Fibroblast of skin of left biceps (primary cell): ENCODE measurements at places on chromosomes 4 and X.

DNA sequence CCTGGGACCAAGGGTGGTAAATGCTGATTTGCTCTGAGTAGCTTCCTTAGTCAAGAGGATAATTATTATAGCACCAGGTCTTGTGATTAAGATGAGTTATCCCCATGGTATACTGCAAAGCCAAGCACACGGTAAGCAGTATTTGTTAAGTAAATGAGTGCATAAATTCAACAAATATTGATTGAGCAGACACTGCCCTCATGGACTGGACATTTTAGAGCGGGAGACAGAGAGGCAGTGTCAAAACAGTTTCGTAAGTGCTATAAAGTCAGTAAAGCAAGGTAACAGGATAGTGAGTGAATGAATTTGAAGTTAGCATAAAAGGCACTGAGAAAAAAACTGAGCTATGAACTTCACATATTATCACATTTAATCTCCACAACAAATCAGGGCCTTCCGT lies 13.9 kb downstream of the PHF8 start:
- DNase-seq = no peak

DNA sequence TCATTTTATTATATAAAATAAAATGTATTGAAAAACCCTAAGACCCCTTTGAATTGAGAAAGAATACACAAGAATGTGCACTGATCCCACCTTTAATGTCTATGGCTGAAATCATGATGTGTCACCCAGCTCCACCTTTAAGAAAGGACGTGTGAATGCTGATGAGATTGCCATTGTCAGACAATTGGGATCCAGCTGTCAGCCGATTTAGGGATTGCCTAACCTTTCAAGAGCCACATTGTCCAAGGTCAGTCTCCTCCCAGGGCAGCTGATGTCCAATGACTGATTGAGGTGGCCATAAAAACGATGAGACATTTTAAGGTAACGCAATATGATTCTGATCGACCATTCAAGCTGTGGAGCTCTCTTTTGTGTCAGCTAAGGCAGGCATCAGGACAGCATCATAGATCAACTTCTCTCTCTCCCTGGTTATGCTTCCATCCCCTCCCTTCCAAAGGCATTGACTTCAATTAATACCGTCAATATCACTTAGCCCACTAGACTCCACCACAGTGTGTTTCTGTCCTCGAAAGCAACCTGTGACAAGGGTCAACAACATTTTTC lies 1676.4 kb downstream of the PCDH7 start:
- DNase-seq = no peak

DNA sequence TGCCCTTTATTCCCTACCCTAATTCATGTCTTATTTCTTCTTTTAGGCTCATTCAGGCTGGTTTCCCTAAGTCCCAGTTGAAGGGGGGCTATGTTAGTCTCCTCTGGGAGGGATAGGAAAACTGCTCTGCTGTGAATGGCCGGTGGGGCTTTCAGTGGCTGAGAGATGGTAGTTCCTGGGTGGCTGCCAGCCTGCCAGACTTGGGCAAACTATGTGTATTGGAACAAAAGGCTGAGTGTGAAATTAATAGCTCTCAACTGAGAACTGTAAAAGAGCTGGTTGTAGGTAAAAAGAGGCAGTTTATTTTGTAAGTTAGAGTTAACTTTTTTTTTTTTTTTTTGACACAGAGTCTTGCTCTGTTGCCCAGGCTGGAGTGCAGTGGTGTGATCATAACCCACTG lies 28.8 kb downstream of the ARHGAP10 start:
- DNase-seq = no peak

DNA sequence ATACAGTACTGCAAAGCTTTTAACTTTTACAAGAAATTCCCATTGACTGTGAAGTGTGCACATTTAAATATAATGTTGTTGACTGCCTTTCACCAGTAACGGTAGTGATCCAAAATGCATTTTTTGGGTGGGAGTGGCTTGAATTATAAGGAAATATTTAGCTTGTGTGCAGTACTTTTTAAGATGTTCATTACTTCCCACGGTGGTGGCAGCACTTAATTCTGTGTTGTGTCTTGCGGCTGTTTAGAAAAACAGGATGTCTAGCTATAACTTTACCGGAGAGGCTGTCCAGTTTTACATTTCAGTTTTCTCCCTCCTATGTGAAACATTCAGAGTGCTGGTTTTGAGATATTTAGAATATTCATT lies 1.7 kb downstream of the TMEM131L start:
- no peak for DNase-seq

DNA sequence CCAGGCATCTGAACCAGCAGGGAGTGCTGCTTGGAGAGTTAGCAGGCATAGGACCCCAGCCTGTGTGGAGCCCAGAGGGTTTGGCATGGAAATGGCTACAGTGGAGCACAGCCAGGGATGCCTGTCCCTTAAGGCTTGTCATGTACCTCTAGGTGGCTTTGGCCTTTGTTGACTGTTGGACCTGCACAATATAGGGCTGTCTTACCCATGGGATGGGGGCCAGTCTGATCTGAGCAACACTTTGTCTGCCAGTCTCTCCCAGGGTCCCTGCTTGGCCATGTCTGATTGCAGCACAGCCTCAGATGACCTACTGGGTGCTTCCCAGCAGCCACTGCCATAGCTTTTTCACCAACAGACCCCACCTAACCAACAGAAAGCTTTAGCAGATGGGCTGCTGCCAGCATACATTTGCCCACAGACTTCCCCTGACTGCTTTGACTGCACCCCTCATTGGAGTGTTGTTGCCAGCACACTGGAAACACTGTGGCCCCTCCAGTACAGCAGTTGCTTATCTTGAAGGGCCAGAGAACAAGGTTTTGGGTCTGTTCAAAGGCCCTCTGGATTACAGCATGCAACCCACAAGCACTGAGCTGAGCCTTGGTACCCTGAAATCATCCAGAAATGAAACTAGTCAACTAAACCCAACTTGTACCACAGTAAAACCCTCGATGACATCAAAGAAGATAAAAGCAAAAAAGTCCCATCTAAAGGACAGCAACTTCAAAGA lies 22.1 kb downstream of the ANAPC10 start:
- DNase-seq = no peak

GRCh38 chr4:81021981-81022380 lies 8.5 kb upstream of the BMP3 start:
- DNase-seq = no peak

GRCh38 chr4:26288355-26288909 lies 32.4 kb upstream of the RBPJ start:
- DNase-seq = no peak

DNA sequence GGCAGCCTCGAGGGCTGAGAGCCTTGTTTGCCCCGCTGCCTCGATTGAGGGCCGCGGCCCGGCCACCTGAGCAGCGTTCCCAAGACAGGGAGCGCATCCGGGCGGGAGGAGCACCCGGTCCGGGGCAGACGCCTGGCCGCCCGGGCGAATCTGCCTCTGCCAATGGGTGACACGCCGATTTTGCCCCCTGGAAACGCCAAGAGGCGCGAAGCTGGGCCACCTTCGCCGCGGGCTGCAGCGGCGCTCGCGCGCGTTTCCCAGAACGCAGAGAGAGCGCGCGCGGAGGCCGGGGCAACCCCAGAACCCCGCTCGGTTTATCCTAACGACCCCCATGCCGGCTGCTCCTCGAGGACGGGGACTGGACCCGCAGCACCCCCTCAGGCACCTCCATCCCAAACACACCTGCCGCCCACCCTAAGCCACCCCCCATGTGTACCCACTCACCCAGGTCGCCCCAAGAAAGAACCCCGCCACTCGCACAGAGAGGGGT lies 575 bp downstream of the MAP7D2 start:
- no peak for DNase-seq

DNA sequence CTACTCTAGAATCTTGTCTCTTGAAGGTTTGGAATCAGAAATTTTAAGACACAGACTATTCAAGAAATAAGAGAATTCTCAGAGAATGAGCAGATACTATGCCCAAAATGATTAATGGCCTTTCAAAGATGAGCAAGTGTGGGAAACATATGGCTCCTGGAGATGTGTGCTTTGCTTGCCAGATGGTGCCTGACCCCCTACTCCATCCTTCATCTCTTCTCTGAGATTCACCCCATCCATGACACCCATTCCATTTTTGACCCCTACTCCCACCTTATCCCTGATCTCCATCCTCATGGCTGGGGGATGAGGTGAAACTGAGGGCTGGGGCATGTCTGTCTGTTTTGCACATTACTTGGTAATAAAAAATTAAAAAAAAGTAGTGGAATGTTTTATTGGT lies 75.5 kb downstream of the GPC3 start:
- no peak for DNase-seq

DNA sequence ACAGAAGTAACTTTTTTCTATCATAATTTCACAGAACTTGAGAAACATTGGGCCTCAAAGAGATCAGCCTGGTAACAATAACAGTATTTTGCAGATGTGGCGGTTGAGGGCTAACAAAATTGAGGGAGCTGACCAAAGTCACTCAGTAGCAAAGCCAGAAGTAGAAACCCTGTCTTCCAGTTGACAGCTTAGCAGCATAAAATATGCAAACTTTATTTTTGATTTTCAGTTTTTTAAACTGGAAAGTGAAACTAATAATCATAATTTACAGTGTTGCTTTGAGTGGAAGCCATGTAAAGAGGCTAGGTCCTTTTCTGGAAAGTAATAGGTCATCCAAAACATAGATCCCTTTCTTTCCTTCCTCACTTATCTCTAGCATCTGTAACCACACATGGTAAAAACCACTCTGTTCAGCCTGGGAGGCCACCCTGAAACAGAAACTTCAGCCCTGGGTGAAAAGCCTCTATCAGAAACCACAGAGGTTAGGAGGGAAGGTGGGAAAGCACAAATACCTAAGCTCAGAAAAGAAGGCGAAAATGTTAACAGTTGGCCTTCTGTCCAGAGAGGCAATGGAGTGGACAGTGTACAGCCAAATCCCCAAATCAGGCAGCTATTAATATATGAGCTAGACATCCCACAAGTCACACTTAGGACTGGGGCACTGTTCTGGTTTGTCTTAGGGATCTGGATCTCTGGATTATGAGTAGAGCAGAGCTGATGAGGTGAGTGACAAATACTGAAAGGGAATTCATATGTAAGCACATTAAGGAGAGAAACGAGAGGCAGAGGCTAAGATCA lies 61.1 kb upstream of the ARSJ start:
- no peak for DNase-seq

DNA sequence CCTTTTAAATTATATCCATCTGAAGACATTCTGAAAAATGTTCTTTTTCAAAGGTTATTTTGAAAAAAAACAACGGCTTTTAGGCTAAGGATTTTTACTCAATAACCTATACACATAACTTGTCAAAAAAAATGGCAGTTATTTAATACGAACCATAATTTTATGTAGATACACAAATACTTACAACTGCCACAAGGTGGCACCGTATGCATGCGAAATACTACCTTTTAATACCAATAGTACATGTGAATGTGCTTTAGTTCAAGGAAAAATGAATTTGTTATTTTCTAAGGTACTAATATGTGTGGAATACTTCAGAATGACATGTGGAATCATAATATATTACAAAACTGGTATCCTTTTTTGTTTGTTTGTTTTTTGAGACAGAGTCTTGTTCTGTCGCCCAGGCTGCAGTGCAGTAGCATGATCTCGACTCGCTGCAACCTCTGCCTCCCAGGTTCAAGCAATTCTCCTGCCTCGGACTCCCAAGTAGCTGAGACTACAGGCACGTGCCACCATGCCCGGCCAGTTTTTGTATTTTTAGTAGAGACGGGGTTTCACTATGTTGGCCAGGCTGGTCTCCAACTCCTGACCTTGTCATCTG lies 4.6 kb upstream of the MAD2L1 start:
- peak; percentile 37 for DNase-seq

DNA sequence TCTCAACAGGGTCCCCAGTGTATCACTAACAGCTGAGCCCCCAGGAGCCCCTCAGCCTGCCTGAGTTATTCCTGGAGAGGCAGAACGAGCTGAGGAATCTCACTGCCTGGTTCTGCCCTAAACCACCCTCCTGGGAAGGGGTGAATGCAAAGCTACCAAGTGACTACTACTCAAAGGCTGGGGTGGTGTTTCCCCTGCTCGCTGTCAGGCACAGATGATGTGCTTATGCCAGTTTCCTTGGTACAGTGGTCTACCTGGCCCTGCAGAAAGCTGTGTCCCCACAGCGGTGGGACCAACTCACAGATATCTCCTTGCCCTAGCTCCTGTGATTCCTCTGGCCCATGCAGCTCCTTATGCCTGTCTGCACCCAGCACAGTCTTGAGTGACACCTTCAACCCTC lies 35.4 kb upstream of the ASMTL start:
- no peak for DNase-seq

DNA sequence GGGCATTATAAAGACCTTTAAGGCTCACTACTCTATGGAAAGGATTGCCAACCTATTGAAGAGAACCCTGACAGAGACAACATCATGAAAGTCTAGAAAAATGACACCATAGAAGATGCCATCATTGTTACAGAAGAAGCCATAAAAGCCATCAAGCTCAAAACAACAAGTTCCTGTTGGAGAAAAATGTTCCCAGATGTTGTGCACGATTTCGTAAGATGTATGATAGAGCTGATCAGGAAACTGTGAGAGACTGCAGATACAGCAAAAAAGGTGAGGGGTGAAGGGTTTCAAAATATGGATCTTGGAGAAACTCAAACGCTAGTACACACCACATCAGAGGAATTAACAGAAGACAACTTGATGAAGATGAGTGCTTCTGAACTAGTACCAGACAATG lies 53.3 kb downstream of the WDFY3 start:
- no peak for DNase-seq

DNA sequence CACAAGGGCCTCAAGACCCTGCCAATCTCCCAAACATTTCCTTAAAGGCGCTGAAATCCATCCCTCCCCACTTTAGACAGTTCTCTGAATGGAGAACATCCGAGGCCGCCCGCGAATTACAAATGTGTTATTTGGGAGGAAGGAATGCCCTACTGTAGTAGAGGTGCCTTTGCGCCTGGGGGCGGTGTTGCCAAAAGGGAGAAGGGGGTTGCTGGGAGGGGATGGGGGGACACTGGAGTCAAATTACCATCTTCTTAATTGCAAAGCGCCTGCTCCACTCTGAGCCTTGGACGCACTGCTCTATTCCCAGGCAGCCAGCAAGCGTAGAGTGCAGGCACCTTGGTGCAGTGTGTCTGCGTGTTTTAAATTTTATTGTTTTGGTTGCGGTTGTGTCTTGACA lies 2.7 kb downstream of the TMEM255A start:
- no peak for DNase-seq

- no peak for DNase-seq
Measured at GRCh38 chr4:6873792-6874461, 35.7 kb upstream of the TBC1D14 start.

- DNase-seq = no peak
Measured at GRCh38 chrX:53321230-53321942, 40.0 kb upstream of the IQSEC2 start.

DNA sequence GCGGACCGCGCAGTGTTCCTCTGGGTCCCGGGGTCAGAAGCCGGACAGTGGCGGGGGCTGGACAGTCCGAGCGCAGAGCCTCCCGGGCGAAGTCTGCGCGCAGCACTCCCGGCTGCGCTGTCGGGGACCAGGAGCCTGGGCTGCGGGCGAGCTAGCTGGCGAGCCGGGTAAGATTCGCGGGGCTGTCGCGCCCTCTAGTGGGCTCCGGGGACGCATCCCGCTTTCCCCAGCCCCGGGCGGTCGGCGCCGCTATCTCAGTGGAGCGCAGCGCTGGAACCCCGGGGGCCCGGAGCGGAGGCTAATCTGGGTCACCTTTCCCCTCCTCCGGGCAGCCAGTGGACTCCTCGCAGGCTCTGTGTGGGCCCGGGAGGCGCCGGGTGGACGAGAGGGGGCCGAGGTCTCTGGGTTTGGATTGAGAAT lies 4.2 kb downstream of the PDGFRA start:
- no peak for DNase-seq

GRCh38 chr4:82761229-82761628 lies 37.4 kb downstream of the SCD5 start:
- peak; percentile 35 for DNase-seq
